ENCODE measurements at places on chromosomes 12 and 14. TPM values are rescaled to one million over a fixed set of nuclear protein-coding genes. Genes with fewer than 3 reads are reported as not detected.

GRCh38 chr12:62098132-62098531 is 162.1 kb upstream of the USP15 start:
- H3K4me1 ChIP-seq: no peaks in the 10 kb centered on the region
- no peak overlapping the region for H3K27ac ChIP-seq
- no peaks in the 10 kb centered on the region for H3K36me3 ChIP-seq
- no peak for DNase-seq
- H3K4me3 ChIP-seq: no peak overlapping the region
- no peaks in the 10 kb centered on the region for H3K27me3 ChIP-seq

DIO3 gene
- 4.4 TPM for total RNA-seq

- H3K4me3 ChIP-seq: no peak overlapping the region
- H3K27me3 ChIP-seq: peaks cover 8% of the 10 kb centered on the region
- no peaks in the 10 kb centered on the region for H3K4me1 ChIP-seq
- no peaks in the 10 kb centered on the region for H3K36me3 ChIP-seq
- no peak overlapping the region for H3K27ac ChIP-seq
- DNase-seq: no peak
Measured at GRCh38 chr14:70080076-70080475, 108.7 kb downstream of the SLC8A3 start.

DNA sequence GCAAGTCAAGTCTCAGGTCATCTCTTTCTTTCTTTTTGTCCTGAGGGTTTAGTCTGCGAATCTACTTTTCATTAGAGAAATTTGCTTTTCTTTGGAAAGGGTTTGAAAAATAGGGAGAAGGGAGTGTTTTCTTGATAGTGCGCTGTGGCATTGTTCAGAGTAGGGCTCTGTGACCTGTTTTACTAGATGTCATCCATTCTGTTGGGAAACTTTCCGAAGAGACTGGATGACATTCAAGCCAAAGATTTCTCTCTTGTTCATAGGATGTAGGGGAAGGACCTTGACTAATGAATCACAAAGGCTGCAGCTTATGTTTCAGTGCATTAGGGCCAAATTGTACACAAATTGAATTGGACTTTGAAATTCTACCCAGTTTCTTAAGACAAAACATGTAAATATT is 14.7 kb downstream of the DLST start:
- no peaks in the 10 kb centered on the region for H3K4me1 ChIP-seq
- H3K4me3 ChIP-seq: no peak overlapping the region

GRCh38 chr14:21038441-21039422 is 3.4 kb upstream of the RNASE7 start:
- DNase-seq: no peak
- H3K4me1 ChIP-seq: no peaks in the 10 kb centered on the region
- no peak overlapping the region for H3K4me3 ChIP-seq
- no peaks in the 10 kb centered on the region for H3K27me3 ChIP-seq
- H3K36me3 ChIP-seq: no peaks in the 10 kb centered on the region
- no peak overlapping the region for H3K27ac ChIP-seq

DNA sequence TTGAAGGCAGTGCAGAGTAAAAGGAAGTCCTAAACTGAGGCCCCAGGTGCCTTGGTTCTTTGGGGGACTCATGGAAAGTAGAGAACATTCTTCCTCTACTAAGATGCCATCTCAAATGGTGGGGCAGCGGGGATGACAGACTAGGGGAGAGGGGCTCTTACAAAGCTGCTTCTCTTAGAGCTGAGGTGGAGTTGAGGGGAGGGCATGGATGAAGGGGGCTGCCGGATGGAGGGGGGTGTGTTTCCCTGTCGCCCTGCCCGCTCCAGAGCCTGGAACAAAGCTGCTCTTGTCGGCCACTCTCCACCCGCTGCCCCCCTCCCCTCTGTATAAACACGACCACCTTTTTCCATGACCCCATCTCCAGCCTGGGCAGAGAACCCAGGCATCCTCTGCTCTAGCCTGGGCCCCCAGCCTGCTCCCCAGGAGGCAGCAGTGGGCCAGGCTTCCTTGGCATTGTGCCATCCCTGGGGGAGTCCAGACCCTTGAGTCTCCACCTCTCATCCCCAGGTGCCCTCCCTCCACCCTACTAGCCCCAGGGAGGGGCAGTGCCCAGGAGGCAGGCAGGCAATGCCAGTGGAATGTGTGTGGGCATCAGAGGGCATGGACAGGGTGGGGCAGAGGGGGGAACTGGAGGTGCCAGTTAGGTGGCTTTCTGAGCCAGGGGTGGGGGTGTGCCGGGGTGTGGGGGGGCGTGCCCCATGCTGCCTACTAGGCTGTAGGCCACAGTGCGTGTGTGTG is 1.7 kb downstream of the RARG start:
- DNase-seq: no peak
- H3K36me3 ChIP-seq: no peaks in the 10 kb centered on the region
- no peak overlapping the region for H3K4me3 ChIP-seq
- H3K4me1 ChIP-seq: peaks cover 26% of the 10 kb centered on the region
- H3K27ac ChIP-seq: no peak overlapping the region
- no peaks in the 10 kb centered on the region for H3K27me3 ChIP-seq

GRCh38 chr12:76260390-76260748 is 87.8 kb downstream of the BBS10 start:
- no peaks in the 10 kb centered on the region for H3K4me1 ChIP-seq
- H3K27me3 ChIP-seq: no peaks in the 10 kb centered on the region
- no peak overlapping the region for H3K27ac ChIP-seq
- no peak overlapping the region for H3K4me3 ChIP-seq

GRCh38 chr12:14613718-14614117 is 46.0 kb upstream of the PLBD1 start:
- H3K27me3 ChIP-seq: no peaks in the 10 kb centered on the region
- no peak for DNase-seq
- H3K27ac ChIP-seq: no peak overlapping the region
- H3K4me3 ChIP-seq: no peak overlapping the region
- H3K4me1 ChIP-seq: no peaks in the 10 kb centered on the region

DNA sequence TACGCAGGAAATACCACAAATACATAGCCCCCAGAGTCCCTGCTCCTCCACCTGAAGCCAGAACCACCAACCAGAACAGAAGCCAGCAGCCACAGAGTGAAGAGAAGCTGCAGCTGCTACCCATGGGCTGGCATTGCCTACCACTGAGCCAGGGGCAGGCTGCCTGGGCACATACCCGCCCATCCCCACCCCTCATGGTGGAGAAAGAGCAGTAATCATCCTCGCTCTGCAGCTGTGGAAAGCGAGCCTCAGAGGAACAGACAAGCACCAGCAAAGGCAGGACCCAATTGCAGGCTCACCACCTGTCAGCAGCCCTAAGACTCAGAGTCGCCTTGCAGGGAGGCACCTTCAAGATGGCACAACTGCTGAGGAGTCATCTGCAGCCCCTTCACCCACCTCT is 11.2 kb upstream of the CD9 start:
- H3K4me3 ChIP-seq: no peak overlapping the region
- DNase-seq: no peak
- no peaks in the 10 kb centered on the region for H3K4me1 ChIP-seq
- H3K36me3 ChIP-seq: no peaks in the 10 kb centered on the region
- no peaks in the 10 kb centered on the region for H3K27me3 ChIP-seq
- H3K27ac ChIP-seq: no peak overlapping the region

- H3K4me1 ChIP-seq: peaks cover 42% of the 10 kb centered on the region
- peaks cover 19% of the 10 kb centered on the region for H3K36me3 ChIP-seq
- no peak for DNase-seq
- no peaks in the 10 kb centered on the region for H3K27me3 ChIP-seq
Measured at GRCh38 chr14:73723797-73724661, 9.8 kb upstream of the PNMA1 start.

GRCh38 chr12:9792961-9793617 is 32.4 kb upstream of the CD69 start:
- H3K36me3 ChIP-seq: no peaks in the 10 kb centered on the region
- no peak overlapping the region for H3K4me3 ChIP-seq
- H3K4me1 ChIP-seq: no peaks in the 10 kb centered on the region

MYL2 gene
- total RNA-seq: not detected

DNA sequence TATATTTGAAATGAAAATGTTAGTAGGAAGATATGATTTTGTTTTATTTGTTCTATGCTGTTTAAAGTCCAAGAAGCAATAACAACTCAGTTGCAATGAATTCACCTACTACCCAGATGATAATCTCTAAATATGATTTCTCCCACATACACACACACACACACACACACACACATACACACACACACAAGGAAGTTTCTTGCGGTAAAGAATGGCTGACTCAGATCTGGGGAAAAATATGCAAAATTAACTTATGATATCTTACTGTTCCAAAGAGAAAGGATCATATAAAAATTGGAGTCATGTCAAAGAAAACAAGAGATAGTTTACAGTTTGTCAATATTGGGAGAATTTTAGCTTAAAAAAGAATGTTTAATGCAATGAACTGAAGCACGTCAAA is 456.7 kb downstream of the SLC16A7 start:
- DNase-seq: no peak
- H3K27me3 ChIP-seq: no peaks in the 10 kb centered on the region
- no peaks in the 10 kb centered on the region for H3K36me3 ChIP-seq
- H3K4me3 ChIP-seq: no peak overlapping the region
- H3K27ac ChIP-seq: no peak overlapping the region
- no peaks in the 10 kb centered on the region for H3K4me1 ChIP-seq

GZMH gene
- total RNA-seq: not detected

MGST1 gene
- 8.8 TPM for total RNA-seq

MYO1H gene
- not detected for total RNA-seq

DNA sequence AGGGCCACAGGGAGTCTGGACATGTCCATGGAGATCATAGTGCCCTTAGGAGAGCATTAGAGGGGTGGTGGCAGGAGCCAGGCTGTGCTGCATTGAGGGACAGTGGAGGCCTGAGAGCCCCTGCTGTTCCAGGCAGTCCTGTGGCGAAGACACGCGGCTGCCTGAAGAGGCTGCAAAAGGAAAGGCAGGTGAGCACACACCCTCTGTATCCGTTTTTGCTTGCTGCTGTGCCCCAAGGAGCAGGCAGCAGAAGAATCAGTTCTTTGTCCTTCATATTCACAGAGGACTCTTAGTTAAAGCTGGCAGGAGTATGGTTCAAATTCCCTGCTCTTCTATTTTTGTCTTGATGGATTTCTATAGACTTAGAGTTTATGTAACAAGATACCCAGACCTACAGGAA is 4.5 kb downstream of the SLC35E3 start:
- no peak for DNase-seq
- H3K27me3 ChIP-seq: no peaks in the 10 kb centered on the region
- peaks cover 3% of the 10 kb centered on the region for H3K4me1 ChIP-seq

MUCL1 gene
- not detected for total RNA-seq

DNA sequence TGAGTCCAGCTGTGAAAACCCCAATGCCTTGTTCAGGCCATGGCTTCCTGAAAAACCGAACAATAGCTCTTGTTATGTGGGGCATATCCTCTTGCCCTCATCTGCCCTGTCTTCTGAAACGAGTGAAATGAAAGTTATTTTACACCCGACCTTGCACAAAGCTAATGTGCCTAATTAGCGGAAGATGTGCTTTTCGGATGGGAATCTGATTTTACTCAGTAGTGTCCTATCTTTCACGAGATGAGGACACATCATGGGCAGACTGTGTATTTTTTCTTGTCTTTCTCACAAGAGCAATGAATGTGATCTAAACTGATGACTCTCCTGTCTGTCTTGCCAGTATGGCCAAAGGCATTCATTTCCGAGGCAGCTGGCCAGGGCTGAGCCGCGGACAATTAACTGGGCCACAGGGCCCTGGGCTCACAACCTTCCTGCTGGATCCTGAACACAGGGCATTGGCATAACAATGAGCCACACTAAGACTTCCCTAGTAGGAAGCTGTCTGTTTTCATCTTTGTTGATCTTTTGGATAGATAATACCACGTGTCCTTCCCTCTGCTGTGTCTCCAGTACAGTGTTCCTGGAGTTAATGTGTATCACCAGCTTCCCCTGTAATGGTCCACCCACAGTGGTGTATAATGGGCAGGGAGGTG is 86.0 kb upstream of the HIF1A start:
- no peak for DNase-seq
- H3K36me3 ChIP-seq: no peaks in the 10 kb centered on the region
- H3K27me3 ChIP-seq: no peaks in the 10 kb centered on the region
- no peak overlapping the region for H3K27ac ChIP-seq
- H3K4me3 ChIP-seq: no peak overlapping the region

- no peak overlapping the region for H3K27ac ChIP-seq
- no peaks in the 10 kb centered on the region for H3K27me3 ChIP-seq
- DNase-seq: no peak
- H3K36me3 ChIP-seq: no peaks in the 10 kb centered on the region
- no peaks in the 10 kb centered on the region for H3K4me1 ChIP-seq
Measured at GRCh38 chr12:9948606-9949296, 16.6 kb upstream of the CLEC2A start.

GRCh38 chr14:33454707-33455106 is 496.2 kb downstream of the EGLN3 start:
- H3K4me1 ChIP-seq: no peaks in the 10 kb centered on the region
- H3K4me3 ChIP-seq: no peak overlapping the region
- no peak for DNase-seq
- H3K27ac ChIP-seq: no peak overlapping the region
- no peaks in the 10 kb centered on the region for H3K27me3 ChIP-seq

- H3K4me3 ChIP-seq: no peak overlapping the region
- H3K4me1 ChIP-seq: peaks cover 10% of the 10 kb centered on the region
- no peaks in the 10 kb centered on the region for H3K27me3 ChIP-seq
- no peak for DNase-seq
Measured at GRCh38 chr12:89821896-89822295, 113.3 kb upstream of the ATP2B1 start.
